ENCODE measurements at places on chromosomes 13 and 19. TPM values are rescaled to one million over a fixed set of nuclear protein-coding genes. Genes with fewer than 3 reads are reported as not detected.

RETN gene
- total RNA-seq: not detected

NLRP4 gene
- not detected for total RNA-seq

ZNF728 gene
- total RNA-seq: not detected

KCTD12 gene
- total RNA-seq: 2.2 TPM

CYP2A7 gene
- not detected for total RNA-seq

EPSTI1 gene
- not detected for total RNA-seq

POLRMT gene
- 100 TPM for total RNA-seq

DCLK1 gene
- 0.86 TPM for total RNA-seq

CEACAM1 gene
- total RNA-seq: 2.3 TPM

MBNL2 gene
- 13.5 TPM for total RNA-seq

STXBP2 gene
- total RNA-seq: 38.6 TPM

BST2 gene
- 0.23 TPM for total RNA-seq

CASP14 gene
- total RNA-seq: not detected

CEACAM20 gene
- total RNA-seq: not detected

PALM gene
- total RNA-seq: 17.2 TPM

COMP gene
- total RNA-seq: 0.09 TPM

PEG3 gene
- not detected for total RNA-seq

SPRY2 gene
- 8.7 TPM for total RNA-seq

C19orf67 gene
- not detected for total RNA-seq

LRRC63 gene
- total RNA-seq: not detected

SHD gene
- not detected for total RNA-seq

TMEM238 gene
- total RNA-seq: 14.6 TPM
